ENCODE measurements at places on chromosomes 3 and 15.

GRCh38 chr3:9292516-9292915 lies 43.1 kb upstream of the SRGAP3 start:
- DNase-seq, result no peak

DNA sequence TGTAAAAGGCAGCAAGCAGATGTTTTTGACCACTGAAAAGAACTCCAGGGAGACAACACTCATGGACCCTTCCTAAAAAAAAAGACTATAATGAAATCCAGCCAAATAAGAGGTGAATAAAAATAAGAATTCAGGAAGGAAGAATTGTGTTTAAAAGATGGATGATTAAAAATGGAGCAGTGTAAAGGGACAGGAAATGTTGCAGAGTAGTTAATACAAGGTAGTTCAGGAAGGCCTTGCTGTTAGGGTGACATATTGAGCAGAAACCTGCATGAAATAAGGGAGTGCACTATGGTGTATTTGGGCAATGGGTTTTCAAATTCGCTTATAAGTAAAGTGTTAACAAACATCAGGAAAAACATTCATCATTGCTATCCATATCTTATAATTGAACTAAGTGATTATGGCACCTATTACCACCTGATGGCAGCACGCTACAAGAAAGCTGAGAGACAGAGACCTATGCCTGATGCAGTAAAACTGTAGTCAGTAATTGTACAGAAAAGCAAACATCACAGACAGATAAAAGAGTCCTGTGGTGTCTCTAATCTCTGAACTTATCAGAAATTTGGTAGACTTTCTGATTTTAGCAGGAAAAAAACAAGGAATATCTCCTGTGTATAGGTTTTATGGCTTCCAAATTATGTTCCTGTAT lies 5.8 kb upstream of the DBR1 start:
- DNase-seq, result peak; percentile 80

DNA sequence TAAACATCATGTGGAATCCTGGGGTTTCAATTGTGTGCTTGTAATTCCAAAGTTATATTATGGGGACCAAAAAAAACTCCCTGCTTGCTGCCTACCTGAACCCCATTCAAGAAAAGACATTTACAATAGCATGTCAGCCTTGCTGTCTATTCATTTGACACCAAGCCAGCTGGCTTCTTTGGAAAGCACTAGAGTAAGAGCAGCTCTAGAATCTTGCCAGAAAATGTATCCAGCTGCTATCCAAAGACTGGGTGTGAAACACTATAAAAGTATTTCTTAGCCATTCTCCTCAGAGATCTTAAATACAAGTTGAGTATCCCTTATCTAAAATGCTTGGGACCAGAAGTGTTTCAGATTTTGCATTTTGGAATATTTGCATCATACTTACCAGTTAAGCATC lies 87.4 kb downstream of the RAD18 start:
- no peak for DNase-seq

GRCh38 chr3:60017631-60018030 lies 967.8 kb upstream of the CFAP20DC start:
- no peak for DNase-seq

DNA sequence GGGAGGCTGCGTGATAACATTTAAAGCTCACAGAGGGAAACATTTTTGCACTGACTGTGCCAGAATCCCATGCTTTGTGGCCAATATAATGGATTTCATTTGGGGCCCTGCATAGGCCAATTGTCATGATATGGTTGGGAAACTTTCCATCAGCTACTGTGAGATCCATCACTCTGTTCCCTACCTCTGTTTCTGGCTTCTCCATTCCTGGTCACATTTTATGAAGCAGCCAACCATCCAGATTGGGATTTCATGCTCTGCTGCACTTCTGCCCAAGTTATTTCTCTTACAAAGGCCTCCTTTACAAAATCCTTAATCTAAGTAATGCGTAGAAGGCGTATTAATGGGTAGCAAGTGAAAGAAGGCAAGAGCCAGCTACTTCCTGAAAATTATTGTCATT lies 221.1 kb downstream of the LRTM1 start:
- no peak for DNase-seq

DNA sequence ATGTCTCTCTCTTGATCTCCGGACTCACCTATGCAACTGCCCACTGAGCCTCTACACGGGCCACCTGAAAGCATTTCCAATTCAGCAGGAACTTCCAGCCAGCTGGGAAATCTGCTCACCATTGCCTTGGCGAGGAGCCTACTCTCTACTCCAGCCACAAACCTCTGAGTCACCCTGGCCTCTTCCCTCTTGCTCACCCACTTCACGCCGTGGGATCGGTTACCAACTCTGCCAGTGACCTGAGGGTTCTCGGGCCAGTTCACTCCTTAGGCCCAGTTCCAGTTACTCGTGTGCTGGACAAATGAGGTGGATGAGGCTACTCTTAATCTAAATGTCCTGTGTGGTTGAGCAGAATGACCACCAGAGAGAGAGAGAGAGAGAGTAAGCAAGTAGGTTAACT lies 70.1 kb downstream of the CEMIP start:
- no peak for DNase-seq

GRCh38 chr3:65035246-65035645 lies 347.4 kb upstream of the ADAMTS9 start:
- DNase-seq, result no peak

GRCh38 chr3:18648868-18649462 lies 223.8 kb upstream of the SATB1 start:
- no peak for DNase-seq

DNA sequence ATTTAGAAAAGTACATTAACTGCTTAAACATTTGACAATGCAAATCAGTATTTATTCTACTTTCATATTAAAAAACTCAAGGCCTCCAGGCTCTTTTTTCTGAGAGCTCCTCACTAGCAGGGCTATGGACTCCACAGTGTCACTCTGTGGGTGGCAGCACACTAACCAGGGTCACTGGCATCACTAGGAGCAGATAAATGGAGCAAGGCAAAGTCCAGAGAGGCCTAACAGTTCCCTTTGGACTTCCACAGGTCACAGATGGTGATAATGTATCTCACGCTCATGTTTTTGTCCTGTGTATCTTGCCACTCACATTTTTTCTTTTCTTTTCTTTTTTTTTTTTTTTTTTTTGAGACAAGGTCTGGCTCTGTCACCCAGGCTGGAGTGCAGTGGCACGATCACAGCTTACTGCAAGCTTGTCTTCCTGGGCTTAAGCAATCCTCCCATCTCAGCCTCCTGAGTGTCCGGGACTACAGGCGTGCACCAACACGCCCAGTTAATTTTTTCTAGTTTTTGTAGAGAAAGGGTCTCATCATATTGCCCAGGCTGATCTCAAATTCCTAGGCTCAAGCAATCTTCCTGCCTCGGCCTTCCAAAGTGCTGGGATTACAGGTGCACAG lies 7.8 kb downstream of the SPG21 start:
- DNase-seq, result no peak

- DNase-seq, result no peak
Measured at GRCh38 chr3:112320691-112321090, 12.3 kb upstream of the CD200 start.

DNA sequence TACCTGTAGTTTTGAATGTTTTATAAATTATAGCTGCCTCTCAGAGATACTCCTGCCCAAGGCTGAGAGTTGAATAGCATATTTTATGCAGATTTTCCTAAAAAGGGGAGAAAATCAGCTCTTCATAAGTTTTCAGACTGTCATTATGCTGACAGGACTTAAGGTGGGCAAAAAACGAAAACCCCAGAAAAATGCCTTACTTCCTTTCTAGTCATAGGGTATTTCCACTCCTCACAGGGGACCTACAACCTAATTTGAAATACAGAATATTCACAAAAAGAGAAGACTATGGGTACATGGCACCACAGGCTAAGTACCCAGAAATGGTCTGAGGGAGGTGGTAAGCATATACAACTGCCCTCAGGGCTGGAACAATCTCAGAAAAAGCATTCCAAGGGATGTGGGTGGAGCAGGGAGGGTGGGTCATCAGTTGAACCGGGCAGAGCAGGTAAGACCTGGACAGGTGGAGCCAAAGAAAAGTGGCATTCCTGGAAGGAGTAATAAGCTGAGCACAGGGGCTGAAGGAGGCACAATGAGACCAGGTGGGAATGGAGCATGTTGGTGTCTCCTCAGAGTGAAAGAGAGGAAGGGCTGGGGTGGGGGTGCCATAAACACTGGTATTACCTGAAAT lies 10.6 kb upstream of the OXSR1 start:
- DNase-seq, result no peak

GRCh38 chr3:42497009-42497731 lies 5.3 kb upstream of the VIPR1 start:
- no peak for DNase-seq

DNA sequence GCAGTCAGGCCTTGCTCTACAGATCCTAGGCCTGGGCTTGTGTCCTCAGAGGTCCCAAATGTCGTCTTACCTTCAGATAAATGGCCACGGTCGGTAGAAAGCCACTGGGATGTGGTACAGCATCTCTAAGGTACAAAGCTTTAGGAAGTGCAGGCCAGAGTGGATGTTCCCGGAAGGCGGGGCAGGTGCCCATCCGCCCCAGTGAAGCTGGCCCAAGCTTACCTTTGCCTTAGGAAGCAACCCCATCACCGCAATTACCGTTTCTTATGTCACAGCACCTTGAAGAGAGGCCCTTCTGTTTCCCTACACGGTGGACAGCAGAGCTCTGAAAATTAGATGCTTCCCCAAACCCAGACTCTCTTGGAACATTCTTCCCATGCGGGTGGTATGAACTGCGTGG lies 240.1 kb upstream of the LYSMD4 start:
- DNase-seq, result no peak

- no peak for DNase-seq
Measured at GRCh38 chr3:160950542-160950941, 154.6 kb downstream of the B3GALNT1 start.

DNA sequence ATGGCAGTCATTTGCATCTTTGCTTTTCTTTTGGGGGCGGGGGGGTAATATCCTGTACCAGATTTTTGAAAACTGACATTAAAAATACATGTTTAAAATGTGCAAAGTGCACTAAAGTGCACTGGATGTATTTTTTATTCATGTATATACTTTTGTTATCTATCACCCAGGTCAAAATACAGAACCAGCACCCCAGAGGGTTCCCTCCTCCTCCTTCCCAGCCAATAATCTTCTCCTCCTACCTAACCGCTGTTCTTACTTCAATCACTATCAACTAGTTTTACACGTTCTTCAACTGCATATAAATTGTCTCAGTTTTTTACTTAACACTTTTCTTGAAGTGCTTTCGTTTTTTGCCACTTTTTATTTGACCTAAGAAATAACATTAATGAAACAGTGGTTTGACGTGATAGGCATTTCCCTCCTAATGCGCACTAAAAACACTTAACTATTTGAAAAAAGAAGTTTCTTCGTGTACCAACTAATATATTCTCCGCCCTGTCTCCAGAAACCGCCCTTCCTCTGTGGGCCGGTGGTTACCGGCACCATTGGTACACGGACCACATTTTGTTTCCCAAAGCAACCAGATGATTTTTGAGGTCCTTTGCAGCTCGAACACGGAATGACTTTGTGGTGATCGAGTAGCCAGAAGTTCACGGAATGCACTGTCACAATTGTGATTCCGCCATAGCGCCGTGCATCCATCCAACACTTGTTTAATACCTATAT lies 836 bp upstream of the AKAP13 start:
- DNase-seq, result no peak

DNA sequence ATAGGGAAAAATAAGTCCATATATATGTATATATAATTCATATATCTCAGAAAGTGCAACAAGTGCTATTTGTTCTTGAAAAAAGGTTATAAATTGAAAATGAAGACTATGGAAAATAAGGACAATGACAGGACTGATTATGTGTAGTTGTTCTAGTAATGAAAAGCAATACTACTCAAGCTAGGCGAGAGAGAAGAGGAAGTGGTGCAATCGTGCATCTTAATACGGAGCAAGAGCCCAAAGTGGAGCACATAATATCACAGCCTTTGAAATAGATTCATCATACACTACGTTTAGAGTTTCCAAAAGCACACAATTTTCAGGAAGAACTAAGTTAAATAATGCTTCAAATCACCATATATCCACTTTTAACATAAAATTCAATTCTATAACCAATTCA lies 87.9 kb downstream of the ULK4 start:
- no peak for DNase-seq

- DNase-seq, result no peak
Measured at GRCh38 chr15:101191242-101191641, 60.6 kb downstream of the CHSY1 start.

DNA sequence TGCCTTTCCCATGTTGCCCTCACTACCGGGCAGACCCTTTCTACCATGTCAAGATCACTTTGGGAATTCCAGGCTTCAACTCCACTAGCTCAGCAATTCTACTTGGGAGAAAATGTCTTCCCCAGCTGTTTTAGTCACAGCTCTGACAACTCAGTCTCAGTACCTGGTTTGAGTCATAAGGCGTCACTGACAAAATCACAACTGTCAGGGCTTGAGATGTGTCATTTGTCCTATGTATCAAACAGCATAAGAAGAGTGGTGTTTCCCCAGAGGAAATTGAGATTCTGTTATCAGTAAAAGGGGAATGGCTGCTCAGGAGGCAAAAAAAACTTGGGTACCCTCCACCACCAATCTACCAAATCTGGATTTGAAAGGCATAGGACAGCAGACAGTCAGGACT lies 594.9 kb upstream of the SUCLG2 start:
- DNase-seq, result no peak

DNA sequence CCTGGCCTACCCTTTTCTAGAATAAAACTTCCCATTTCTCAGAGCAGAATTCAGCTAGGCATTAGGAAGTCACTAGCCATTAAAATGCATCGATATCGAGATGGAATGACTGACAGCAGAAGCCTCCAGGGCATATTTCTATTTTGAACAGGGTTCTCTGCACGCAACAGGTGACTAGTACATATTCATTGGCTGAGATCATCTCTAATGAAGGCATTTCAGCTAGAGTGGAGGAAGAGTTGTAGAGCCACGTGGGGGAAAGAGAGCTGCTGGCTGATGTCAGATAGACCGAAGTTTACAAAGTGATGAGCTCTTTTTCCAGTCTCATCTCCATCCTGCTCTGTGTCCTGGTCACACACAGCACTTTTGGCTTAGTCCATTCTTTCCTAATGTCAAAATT lies 7.5 kb downstream of the TMEM40 start:
- no peak for DNase-seq

- DNase-seq, result no peak
Measured at GRCh38 chr3:168802766-168803165, 707.0 kb upstream of the GOLIM4 start.

GRCh38 chr3:110343945-110344344 lies 727.7 kb upstream of the NECTIN3 start:
- no peak for DNase-seq

DNA sequence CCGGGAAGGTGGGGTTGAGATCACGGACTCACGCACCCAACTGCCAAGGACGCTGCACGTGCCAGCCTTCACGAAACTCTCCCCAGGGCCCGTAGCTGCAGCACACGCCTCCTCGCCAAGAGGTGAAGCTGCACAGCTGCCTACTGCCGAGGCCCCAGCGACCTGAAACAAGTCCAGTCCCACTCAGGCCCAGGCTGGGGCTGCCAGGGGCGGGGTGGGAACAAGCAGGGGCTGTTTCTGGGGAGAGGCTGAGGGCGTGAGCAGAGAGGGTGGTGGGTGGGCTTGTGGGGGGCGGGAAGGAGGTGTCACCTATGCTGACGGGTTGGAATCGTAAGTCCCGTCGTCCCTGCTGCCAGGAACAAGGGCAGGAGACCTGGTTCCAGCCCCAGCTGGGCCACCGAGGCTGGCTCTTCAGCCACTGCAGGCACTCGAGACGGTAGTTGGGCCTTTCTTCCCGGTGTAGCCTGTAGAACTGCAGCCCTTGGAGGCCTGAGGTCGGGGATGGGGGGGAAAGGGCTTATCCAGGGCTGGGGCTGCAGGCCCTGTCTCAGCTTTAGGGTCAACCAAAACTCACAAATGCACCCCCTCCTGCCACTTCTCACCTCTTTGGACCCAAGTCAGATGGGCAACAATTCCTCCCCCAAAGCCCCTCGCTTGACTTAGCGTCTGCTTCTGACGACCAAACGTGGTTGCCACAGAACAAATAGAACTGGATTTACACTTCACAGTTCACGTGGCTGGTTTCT lies 44.4 kb downstream of the MUC20 start:
- DNase-seq, result no peak
